ENCODE measurements at places on chromosomes 16 and 17.

- no peak for DNase-seq
Measured at GRCh38 chr17:37848690-37849616, 75.3 kb upstream of the TBC1D3K start.

GRCh38 chr17:7186241-7186640 lies 7.1 kb upstream of the ASGR1 start:
- DNase-seq: no peak

GRCh38 chr16:65283181-65283651 lies 161.4 kb upstream of the CDH11 start:
- DNase-seq: no peak

- DNase-seq: peak; percentile 72
Measured at GRCh38 chr16:67284699-67285646, 5.6 kb downstream of the PLEKHG4 start.

- no peak for DNase-seq
Measured at GRCh38 chr16:50393416-50393815, 24.6 kb upstream of the BRD7 start.

DNA sequence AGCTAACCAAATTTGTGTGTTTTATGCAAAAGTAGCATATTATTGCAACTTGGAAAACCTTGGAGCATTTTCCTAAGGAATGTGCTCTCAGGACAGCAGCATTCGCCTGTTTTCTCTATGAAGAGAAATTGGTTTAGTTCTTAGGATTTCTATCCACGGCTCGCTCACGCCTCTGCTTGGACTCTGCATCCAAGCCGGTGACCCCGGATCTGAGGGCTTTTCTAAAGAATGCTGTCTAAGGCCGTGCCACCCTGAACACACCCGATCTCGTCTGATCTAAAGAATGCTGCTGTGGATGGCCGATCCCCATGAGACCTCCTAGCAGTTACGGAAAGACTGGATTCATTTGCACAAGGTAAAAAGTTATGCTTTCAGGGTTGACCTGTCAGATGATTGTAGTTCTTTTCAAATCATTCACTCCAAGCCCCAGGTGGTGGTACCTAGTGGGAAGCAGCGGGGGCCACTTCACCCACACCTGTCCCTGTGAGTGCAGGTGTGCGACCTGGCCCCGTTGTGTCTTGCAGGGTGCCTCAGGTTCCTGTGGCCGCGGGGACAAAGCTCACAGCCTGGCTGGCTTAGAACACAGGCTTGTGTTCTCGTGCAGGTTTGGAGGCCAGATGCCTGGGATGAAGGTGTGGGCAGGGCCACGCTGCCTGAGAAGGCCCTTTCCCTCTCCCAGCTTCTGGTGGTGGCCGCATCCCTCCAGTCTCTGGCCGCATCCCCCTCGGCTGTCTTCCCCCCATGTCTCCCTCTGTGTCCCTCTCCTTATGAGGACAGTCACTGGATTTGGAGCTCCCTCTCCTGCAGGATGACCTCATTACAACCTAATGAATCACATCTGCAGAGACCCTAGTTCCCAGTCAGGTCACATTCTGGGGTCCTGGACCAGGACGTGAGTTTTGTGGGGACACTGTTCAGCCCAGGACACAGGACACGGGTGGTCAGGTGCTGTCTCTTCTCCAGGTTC lies 71.1 kb downstream of the BANP start:
- no peak for DNase-seq

- no peak for DNase-seq
Measured at GRCh38 chr16:30838876-30839471, 52.0 kb upstream of the ZNF629 start.

DNA sequence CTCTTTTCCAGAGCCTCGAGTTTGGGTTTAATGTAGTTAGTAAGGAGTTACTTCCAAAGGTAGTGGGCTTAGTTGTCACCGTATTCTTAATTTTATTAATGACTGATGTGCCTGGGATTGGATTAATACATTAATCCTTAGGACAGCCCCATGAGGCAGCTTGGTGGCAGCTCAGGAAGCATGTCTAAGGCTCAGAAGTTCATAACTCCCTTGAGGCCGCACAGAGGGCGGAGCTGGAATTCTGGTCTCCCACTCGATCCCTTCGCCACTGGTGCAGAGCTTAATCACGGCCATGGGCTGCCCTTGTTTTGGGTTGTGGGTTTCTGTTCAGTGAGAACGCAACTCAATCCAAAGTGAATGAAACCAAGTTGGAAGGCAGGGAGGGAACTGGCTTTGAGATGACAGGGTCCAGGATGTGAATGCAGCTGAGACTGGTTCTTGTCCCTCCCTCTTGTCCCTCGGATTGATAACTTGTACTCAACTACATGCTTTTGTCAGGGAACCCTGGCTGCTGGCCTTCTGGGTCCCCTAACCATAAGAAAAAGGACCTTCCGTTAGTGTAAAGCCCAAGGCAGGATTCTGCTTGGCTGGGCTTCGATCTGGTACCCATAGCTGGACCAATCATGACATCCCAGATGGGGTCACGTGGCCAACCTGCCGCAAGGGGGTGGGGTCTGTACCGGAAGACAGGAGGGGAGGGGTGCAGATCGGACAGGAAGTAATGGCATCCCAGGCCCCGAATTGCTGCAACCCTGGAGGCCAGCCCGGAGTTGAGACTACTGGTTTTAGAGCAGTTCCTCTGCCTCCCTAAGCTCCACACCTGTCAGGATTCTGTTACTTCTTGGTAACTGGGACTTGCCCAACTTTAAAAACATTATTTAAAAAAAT lies 45.4 kb downstream of the SNX20 start:
- no peak for DNase-seq

DNA sequence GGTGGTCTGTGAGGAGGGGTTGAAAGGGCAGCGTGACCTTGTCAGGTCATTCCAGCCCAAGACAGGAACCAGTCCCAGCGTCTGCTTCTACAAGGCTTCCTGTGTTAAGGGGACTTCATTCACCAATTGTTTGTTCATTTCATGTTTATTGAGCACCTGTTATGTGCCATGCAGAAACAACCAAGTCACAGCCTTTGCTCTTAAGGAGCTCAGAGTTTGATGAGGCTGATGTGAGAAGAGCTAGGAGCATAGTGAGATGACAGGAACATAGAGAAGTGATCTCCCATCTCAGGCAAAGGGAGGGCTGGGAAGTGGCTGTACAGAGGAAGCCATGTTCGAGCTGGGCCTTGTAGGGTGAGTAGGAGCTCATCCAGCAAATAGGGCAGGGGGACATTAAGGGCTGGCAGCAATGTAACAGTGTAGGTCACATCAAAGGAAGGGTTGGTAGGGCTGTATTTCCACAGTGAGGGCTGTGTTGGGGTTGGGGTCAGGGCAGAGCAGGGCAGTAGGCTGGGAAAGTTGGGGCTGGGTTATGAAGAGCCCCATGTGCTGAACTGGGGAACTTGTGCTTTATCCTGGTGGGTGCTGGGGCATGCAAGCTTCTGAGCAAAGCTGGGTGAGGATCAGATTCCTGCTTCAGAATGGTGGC lies 79.8 kb downstream of the ARHGAP23 start:
- no peak for DNase-seq

- DNase-seq: no peak
Measured at GRCh38 chr16:3781421-3781820, 64.1 kb upstream of the TRAP1 start.

DNA sequence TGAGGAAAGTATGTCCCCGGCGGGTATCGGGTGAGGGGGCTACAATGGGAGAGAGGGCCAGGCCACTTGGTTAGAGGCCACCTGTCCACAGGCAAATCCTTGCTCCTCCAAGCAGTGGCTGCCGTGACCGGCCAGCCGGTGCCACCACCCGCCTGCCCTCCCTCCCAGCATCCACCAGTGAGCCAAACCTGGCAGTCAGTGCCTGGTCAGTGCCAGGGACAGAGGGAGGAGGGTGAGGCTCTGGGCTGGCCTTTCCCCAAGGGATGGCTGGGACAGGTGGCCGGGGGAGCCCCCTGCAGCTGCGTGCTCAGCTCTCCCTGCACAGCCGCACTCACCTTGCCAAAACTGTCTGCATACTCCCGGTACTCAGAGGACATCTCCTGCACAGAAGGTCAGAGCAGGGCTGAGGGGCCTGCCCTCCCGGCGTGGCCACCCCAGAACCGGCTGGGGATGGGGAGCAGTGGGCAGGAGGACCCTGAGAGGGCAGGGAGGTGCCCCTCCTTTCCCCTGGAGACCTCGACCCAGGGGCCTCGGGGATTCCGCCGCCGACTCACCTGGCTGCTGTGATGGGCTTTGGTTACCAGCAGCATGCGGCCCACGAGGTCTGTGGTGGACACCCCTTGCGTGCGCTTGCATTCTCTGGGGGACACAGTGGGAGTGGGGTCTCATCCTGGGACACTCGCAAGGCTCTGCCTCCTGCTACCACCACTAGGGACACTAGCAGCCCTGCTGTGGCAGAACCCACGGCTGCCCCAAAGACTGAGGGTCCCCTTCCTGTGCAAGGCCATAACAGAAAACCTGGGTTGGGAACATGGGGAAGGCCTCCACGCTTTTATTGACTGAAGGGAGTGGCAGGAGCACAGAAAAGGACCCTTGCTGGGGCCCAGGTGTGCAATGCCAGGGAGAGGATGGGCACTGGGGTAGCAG lies 3.7 kb downstream of the PCYT2 start:
- peak; percentile 78 for DNase-seq

DNA sequence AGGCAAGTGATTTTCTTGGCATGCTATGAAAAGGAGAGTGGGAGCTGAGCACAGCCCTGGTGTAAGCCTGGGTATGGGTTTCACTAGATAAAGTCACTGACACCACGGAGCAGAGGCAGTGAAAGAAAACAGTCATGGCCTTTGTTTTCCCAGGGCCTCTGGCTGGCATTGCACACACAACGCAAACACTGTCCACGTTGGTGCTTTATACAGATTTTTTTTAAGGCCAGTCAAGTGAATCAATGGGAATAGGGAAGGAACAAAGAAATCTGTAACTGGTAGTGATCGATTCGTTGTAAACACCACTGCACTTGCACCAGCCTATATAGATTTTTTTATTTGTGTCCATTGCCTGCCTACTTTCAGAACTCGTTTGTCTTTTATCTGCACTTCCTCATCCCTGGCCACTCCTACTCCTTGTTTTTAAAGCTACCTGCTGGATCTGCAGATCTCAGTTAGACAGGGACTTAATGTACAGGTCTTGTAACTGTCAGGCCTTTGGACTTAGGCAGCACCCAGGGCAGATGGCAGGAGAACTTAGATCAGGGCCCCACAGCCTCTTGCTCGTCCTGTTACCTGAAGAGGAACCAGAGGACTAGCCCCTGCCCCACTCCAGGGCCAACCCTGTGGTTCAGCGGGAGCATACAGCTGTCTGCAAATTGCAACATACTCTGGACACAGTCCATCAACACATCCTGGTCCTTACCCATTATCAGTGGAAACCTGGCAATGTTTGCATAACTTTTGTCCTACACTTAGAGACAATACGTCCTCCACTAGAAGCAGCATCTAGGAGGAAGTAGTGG lies 10.6 kb upstream of the TMIGD1 start:
- no peak for DNase-seq

GRCh38 chr17:3915581-3915994 lies 677 bp downstream of the P2RX1 start:
- DNase-seq: no peak

DNA sequence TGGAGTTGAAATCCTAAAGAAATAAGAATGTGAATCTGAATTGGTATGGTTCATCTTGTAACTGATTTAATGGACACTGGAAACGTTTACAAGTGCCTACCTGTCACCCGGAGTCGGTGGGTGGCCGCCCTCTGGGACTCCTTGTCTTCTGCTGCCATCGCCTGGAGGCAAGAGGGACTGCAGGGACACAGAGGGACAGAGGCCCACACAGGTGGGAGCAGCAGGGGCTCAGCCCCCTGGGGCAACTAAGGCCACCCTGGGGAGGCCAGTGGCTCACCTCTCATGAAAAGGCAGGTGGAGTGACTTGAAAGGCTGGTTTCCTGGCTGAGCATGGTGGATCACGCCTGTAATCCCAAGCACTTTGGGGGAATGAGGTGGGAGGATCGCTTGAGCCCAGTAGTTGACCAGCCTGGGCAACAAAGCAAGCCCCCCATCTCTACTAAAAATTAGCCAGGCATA lies 23.2 kb downstream of the TMEM92 start:
- DNase-seq: peak; percentile 69

- peak; percentile 23 for DNase-seq
Measured at GRCh38 chr17:63772801-63773271, 561 bp downstream of the CCDC47 start.

- DNase-seq: peak; percentile 41
Measured at GRCh38 chr17:18039535-18040260, 490 bp downstream of the GID4 start.

DNA sequence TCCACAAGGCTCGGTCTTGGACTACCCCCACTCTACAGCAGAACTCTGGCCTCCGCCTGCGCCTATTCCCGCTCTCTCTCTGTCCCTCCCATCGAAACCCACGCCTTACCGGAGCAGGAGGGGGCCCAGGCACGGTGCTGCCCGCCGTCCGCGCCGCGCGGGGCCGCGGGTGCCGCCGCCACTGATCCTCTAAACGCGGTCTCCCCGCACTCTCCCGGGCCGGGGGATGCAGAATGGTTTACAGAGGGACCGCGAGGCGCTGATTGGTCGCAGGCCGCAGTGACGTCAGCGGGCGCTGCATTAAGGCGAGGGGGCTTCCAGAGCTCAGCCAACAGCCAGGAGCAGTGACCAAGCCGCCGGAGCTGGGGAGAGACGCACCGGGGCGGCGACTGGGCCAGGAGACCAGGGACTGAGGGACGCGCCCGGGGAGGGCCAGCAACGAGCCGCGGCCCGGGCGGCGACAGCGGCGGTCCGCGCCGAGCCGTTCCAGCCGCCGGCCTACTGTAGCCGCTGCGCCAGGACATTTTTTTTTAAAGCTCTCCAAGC lies 747 bp upstream of the LHX1 start:
- peak; percentile 92 for DNase-seq

GRCh38 chr17:19003543-19004420 lies 782 bp downstream of the FAM83G start:
- peak; percentile 29 for DNase-seq

Data from cerebellar cortex (tissue), 1 donor.